Left ventricle myocardium superior (tissue), 1 donor: ENCODE measurements at places on chromosomes 3 and 15. TPM values are rescaled to one million over a fixed set of nuclear protein-coding genes. Genes with fewer than 3 reads are reported as not detected.
A peak's percentile ranks its signal among the peaks of the same experiment; 100 is the strongest.

DNA sequence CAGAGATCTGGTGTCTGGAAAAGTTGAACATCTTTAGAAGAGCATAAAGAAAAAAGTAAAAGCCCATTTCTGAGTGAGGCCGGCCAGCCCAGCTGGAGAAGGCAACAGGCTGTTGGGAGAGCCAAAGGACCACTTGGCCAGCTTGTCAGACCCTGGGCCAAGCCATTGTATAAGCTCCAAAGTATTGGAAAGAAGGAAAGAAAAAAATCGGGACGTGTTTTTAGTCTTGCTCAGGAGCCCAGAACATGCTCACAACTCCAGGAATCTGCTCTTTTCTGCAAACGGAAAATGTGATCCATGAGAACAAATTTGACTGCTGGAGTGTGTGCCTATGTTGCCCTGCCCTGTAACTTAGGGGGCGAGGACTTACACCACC lies 10.4 kb upstream of the CLPX start:
- peak; percentile 46 for DNase-seq

GRCh38 chr3:114460459-114460858 lies 166.6 kb downstream of the TIGIT start:
- no peak for DNase-seq

- DNase-seq: no peak
Measured at GRCh38 chr3:117434661-117435412, 725.3 kb downstream of the TUSC7 start.

GRCh38 chr3:29186131-29186599 lies 94.7 kb upstream of the RBMS3 start:
- no peak for DNase-seq

DNA sequence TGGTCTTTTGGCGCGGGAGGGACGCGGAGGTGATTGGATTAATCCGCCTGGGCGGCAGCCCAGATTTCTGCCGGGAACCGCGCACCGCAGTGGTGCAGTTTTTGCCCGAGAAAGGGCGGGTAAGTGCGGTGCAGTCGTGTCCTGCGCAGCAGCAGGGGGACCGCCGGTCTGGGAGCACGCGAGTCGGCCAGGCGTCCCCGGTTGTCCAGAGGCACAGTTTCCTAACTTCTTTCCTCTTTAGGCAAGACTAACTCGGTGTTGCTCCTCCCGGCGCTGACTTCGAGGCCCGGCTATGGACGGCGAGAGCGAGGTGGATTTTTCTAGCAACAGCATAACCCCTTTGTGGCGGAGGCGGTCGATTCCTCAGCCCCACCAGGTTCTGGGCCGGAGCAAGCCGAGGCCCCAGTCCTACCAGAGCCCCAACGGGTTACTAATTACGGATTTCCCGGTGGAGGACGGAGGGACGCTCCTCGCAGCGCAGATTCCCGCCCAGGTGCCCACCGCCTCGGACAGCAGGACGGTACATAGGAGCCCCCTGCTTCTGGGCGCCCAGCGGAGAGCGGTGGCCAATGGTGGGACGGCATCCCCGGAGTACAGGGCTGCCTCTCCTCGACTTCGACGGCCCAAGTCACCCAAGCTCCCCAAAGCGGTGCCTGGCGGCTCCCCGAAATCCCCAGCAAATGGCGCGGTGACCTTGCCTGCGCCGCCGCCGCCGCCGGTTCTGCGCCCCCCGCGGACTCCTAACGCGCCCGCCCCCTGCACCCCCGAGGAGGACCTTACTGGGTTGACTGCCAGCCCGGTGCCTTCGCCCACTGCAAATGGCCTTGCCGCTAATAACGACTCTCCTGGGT lies 736 bp downstream of the ARHGEF26 start:
- DNase-seq: peak; percentile 49

- no peak for DNase-seq
Measured at GRCh38 chr3:50994537-50994936, 319.8 kb downstream of the DOCK3 start.

- no peak for DNase-seq
Measured at GRCh38 chr3:129686941-129687340, 80.5 kb upstream of the PLXND1 start.

DNA sequence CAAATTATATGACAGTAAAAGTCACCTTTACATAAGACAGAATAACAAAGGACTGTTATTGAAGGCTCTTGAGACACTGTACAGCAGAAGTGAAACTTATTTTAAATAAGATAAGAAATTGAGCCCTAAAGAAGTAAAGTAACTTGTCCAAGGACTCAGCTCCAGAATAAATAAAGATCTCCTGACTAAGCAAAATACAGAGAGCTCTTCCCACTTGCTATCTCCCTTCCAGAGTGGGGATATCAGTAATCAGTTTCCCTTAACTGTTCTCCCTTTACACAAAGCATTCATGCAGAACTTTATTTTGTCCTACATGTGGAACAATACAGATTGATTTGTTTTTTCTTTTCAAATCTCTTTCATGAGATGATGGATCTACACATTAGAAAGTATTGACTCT lies 129.5 kb upstream of the BHLHE40 start:
- no peak for DNase-seq

GRCh38 chr3:62672270-62672987 lies 202.8 kb downstream of the CADPS start:
- DNase-seq: no peak

GRCh38 chr15:95162531-95162930 lies 931.2 kb downstream of the MCTP2 start:
- DNase-seq: no peak

DNA sequence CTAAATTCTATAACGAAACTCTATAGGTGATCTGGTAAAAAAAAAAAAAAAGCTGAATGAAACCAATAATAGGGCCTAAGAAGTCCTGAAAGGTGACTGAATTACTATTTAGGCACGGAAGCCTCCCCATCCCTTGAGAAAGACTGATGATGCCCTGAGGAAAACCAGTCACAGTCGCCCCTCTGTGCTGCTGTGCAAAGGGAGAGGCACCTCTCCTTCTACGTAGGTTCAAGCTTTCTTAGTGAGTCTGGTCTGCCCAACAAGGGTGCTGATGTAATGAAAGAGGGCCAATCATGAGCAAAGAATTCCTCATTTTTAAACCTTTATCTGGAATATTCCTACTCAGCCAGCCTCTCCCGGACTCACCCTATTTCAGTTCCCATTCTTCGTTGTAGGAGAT lies 11.9 kb downstream of the NPHP3 start:
- no peak for DNase-seq

GRCh38 chr3:52434491-52435115 lies 10.3 kb downstream of the SEMA3G start:
- no peak for DNase-seq

GRCh38 chr3:58168498-58168897 lies 42.3 kb downstream of the DNASE1L3 start:
- no peak for DNase-seq

- no peak for DNase-seq
Measured at GRCh38 chr3:130758624-130759369, 12.2 kb upstream of the PIK3R4 start.

DNA sequence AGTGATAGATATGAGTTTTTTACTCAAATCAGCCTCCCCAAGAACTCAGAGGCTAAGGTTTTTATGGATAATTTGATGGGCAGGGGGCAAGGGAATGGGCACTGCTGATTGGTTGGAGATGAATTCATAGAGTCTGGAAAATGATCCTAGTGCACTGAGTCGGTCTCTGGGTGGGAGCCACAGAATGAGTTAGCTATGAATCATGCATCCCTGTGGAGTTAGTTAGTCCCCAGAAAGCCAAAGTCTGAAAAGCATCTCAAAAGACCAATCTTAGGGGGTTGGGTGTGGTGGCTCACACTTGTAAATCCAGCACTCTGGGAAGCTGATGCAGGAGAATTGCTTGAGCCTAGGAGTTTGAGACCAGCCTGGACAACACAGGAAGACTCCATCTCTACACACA lies 516.1 kb downstream of the AGBL1 start:
- no peak for DNase-seq

SCAANT1 gene
- not detected for total RNA-seq

RASGRP1 gene
- 0.42 TPM for total RNA-seq

GHRL gene
- not detected for total RNA-seq

MITF gene
- total RNA-seq: 69.4 TPM

CD200 gene
- total RNA-seq: 1.3 TPM

ITPR1 gene
- 16.6 TPM for total RNA-seq
